OCI-LY7 (cell line): ENCODE measurements at places on chromosomes 5 and 9.

DNA sequence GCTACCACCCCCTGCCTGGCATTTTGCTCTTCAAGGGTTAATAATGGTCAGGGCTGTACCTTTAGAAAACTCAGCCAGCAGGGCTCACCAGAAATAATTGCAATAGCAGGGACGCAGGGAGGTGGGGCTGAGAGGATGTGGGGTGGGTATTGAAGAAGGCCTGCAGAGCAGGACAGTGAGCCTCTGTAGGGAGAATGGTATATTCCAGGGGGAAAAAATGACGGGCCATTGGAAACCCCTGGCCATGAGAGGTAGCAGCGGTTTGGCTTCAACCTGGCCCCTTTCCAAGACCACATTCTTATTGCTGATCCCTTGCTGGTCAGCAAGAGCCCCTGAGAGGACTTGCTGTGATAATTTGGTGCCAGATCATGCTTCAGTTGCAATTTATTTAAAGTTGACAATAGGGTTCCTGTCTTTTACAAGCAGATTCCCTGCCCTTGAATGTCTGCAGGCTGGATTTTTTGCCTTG is 36.7 kb upstream of the CTNNA1 start:
- no peak for DNase-seq

DNA sequence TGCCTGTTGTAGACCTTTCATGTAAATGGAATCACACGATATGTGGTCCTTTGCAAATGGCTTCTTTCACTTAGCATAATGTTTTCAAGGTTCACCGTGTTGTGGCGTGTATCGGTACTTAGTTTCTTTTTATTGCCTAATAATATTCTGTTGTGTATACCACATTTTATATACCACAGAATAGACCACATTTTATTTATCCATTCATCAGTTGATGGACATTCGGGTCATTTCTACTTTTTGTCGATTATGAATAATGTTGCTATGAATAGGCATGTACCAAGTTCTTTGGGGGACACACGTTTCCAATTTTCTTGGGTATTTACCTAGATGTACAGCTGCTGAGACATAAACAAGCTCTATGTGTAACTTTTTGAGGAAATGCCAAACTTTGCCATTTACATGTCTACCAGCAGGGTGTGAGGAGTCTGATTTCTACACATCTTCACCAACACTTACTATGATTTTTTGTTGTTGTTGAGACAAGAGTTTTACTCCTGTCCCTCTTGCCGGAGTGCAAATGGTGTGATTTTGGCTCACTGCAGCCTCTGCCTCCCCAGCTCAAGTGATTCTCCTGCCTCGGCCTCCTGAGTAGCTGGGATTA is 144.7 kb downstream of the RGS3 start:
- DNase-seq = no peak

DNA sequence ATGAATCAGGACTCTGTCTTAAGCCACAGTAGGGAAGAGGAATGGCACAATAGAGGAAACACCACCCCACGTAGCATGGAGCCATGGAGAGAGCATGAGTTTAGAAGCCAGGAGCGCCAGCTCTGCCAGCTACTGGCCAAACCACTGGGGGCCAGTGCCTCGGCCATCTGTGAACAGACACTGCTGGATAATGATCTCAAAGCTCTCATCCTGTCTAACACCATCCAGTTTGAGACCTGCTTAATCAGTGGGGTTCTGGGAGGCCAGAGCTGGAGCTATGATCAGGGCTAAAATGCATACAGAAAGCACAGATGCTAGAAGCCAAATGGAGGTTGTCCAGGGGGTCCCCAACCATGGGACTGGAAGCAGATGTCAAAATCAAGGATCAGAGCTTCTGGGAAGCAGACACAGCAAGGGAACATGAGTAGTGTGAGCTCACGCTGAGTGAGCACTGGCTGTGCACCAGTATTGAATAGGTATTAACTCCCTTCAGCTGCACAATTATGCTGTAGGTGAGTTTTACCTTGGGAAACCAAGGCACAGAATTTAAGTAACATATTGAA is 92.7 kb downstream of the KCNIP1 start:
- DNase-seq = no peak

- peak; percentile 1 for DNase-seq
These were observed 273.5 kb downstream of the TMEM38B start for GRCh38 chr9:105967797-105968196.

DNA sequence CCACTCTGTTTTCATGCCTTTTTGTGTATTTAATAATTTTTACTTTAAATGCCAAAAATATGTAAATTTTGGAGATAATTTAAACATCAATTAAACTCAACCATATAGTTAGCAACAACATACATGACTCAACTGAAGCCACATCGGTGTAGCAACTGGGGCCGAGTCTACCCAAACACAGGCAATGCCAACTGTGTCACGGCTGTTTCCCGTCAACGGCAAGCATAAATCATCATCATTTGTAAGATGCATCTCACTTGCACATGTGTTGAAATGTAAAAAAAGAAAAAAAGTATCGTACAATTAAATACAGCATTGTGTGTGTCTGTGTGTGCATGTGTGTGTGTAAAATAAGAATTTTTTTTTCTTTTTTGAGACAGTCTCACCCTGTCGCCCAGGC is 160.1 kb upstream of the TAS2R1 start:
- DNase-seq = no peak

- DNase-seq = peak; percentile 96
These were observed 608.6 kb upstream of the DAB2 start for GRCh38 chr5:40033411-40033810.

GRCh38 chr5:108382784-108383330 is 959 bp upstream of the FBXL17 start:
- DNase-seq = peak; percentile 52

- DNase-seq = no peak
These were observed 2.1 kb downstream of the BRINP1 start for GRCh38 chr9:119366909-119367682.

GRCh38 chr5:174990909-174991308 is 266.5 kb downstream of the MSX2 start:
- DNase-seq = no peak

GRCh38 chr5:143914756-143915155 is 102.8 kb downstream of the HMHB1 start:
- no peak for DNase-seq

DNA sequence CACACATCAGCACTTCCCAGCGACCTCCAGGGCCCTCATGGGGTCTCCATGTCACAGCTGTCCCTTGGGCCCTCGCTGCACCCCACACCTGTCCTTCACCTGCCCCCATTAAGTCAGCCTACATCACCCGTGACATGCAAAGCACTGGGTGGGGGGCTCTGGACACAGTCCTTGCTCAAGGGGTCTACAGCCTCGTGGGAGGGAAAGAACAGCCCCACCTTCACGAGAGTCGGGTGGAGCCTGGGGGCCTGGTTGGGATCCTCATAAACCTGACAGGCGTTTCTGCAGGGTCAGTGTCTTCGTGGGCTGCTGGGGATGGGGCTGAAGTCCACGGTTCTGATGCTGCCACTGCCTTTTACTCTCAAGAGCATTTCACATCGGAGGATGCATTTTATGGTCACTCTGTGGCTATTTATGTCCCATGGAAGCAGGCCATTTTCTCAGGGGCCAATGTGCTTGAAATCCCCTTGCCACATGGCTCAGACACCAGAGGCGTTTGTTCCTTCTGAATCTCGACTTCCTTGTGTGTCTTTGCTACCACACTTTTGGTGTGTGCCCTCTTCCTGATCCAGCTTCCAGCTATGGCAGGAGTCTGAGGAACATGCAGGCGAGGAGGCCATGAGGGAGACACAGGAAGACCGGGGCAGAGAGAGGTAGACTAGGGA is at the start of gene OR2V1:
OR2V1 (minus strand) TSS at position 338 of the 665 bp plus-strand sequence. CDS start 5,865 bp downstream, outside the sequence.
- no peak for DNase-seq

DNA sequence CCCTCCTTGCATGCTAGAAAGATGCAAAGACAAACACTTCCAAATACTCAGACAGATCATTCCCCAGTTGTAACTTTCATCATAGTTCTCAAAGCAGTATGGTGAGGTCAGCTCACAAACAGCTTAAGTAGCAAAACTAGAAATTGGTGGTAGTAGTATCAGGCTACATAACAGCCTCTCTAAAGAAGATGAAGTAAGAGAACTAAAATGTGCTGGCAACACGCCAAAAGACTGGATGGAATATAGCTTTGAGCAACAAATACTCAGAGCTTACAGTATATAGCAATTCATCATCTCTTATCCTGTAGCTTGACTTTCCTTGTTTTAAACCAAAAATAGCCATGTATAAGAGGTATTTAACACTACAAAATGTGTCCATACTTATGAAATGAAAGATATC is 7.5 kb downstream of the PFDN1 start:
- DNase-seq = peak; percentile 35

DNA sequence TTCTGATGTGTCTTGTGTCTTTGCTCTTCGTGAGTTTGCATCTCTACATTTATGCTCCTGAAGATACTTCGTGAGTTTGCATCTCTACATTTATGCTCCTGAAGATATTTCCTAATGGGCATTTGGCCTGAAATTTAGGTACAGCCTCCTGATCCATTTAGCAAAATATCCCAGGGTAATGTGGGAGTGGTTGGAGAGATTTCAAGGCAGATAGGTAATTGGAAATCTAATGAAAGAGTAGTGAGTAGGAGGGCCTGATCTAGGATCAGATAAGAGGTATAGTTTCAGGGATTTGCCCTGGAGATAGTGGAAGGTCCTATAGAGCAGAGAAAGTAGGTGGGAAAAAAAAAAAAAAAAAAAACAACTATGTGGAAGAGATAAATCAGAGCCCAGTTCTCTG is 14.6 kb upstream of the SNX2 start:
- no peak for DNase-seq

DNA sequence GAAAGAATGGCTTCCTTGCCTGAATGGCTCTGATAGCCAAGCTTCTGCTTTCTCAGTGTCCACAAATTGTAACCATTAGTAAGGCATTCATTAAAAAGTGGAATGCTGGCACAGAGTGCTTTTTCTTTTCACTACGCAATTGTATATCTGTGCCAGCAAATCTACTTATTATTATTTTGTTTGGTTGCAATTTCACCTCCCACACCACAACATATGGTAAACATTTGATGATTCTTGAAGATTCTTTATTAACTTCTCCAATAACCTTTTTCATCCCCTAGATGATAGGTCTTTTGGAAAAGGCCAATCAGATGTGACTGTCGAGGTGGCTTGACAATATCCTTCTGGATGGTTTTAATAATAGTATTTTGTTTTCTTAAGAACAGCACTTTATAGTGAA is 234.1 kb downstream of the TMEM38B start:
- no peak for DNase-seq

- no peak for DNase-seq
These were observed 148.3 kb upstream of the PIK3R1 start for GRCh38 chr5:68067291-68067690.

DNA sequence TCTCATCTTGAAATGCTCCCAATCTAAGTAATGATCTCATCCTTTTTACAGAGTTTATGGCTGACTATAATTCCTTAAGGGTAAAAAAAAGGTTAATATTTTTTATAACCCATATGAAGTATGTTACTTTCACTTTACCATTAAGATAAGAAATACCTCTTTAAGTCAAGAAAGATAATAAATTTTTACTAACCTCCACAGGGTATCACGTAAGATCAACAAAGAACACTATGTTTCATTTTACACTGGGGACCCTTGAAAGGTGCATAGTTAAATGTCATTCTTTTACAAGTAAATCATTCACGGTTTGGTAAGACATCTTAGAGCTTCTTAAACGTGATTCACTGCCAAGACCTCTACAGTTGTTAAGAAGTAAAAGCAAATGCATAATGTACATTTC is 472.7 kb upstream of the CDH9 start:
- no peak for DNase-seq

DNA sequence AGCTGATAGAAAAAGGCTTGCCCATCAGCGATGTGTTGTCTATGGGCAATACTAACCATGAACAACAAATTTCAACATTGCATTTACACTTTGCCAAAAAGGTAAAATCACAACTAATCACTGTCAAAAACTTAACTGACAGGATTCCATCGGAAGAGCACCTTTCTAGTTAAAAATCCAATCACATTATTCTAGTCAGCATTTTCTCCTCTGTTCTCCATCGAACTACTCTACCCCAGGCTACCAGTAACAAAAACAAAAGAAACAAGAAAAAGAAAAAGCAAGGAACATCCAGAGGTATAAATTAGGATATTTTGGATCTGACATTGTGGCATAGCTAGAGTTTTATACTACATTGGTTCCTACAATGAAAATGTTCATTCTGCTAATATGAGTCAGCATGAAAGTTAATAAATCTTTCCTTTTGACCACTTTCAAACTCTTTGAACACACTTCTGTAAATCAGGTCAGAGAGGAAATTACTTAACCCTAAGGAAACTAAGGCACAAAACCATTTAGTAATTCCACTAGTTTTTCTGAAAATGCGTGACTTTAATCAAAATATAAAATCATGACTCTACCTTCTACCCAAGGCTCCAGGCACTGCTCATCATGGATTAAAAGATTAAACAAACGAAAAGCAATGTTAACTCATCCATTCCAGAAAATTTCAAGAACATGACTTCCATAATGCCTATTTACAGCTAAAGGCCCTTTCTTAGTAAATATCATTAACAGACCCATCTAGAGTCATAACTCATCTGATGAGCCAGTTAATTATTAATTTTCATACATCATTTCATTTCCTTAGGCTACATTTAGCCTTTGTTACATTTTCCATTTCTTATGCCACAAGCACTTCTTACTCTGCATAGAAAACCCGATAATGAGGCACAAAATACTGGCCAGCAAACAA is 10.2 kb downstream of the GLIS3 start:
- DNase-seq = no peak
